Activated CD4-positive, alpha-beta T cell treated with anti-CD3 and anti-CD28 coated beads, Interleukin-2, amount 50 U/mL, for 1 hour (primary cell): ENCODE measurements at places on chromosomes 11 and 22.

DNA sequence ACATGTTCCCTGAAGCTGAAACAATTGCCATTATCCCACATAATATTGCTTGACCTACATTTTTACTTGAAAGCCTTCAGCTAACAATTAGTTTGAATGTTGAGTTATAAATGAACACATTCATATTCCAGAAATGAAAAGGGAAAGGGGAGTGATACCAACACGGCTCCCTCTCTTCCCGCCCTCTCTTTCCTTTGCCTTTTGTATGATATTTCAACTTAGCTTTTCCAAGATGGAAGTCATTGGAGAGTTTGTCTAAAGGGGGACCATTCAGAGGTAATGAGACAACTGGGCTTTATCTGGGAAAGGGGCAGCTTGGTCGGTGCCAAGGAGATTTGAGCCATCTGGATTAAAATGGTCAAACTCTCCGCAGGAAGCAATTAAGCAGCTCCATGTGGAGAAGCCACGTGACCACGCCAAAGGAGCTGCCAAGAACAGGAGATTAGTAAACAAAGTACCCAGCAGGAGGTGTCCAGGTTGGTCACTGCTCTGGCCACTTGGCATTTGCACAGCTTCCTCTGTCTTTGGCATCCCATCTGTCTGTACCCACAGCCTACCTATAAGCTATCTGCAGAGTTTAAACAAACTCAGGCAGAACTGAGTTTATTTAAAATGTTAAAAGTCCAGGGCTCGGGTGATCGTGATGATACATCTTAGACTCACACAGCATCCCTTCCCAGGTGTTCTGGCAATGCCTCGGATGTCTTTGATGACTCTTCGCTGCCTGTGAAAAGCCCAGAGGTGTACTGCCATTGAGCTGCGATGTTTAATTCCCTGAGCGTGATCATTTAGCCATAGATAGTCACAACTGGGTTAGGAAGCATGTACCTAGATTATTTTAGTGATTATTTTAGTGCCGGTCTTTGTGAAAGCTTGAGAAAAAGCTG, 735.9 kb downstream of the NTM start:
- DNase-seq, result no peak

GRCh38 chr22:50694766-50695420, 22.3 kb downstream of the SHANK3 start:
- DNase-seq, result no peak

DNA sequence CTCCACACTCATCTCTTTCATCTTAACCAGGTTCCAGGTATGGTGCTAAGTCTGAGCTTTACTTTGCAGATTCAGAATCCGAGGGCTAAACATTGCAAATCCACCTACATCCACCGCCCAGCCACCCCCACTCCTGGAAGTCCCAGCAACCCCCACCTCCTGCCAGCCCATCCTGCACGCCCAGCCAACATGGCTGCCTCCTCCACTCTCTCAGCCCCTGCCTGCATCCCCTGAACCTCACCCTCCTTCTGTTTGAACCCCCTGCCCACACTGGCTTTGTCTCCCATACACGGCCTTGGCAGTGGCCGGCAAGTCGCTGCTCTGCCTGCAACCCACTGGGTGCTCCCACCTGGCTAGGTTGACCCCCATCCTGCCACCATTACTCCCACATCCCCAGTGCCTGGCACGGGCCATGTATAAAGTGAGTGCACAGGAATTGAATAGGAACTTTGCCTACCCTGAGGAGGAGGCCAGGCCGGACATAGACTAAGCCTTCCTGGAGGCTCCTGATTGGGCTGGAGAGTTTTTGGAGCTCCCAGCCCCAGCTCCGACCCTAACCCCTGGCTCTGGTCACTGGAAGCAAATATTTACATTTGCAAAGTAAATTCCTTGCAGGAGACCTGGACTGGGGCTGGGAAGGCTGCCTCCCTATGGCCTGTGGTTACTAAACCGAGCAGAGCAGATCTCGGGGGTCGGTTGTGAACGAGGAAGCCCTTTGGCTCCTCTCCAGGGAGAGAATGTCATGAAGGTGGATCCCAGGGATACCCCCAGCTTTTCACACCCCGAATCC, 14.4 kb downstream of the EMID1 start:
- DNase-seq, result no peak

DNA sequence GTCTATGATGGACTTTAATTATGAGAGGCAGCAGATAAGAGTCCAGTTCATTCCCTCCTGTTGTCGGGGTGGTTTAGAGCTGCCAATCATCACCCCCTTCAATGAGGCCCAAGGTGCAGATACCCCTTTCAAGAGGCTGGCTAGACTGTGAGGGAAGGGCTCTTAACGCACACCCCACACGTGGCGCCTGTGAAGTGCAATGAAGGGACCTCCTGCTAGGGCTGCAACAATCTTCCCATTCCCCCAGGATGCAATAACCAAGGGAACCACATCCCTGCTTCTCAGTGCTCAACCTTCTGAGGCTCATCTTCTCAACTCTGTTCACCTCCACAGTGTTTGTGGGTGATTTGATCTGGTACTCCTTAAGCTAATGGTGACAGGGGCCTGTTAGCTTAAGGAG, 19.0 kb downstream of the TENM4 start:
- no peak for DNase-seq

DNA sequence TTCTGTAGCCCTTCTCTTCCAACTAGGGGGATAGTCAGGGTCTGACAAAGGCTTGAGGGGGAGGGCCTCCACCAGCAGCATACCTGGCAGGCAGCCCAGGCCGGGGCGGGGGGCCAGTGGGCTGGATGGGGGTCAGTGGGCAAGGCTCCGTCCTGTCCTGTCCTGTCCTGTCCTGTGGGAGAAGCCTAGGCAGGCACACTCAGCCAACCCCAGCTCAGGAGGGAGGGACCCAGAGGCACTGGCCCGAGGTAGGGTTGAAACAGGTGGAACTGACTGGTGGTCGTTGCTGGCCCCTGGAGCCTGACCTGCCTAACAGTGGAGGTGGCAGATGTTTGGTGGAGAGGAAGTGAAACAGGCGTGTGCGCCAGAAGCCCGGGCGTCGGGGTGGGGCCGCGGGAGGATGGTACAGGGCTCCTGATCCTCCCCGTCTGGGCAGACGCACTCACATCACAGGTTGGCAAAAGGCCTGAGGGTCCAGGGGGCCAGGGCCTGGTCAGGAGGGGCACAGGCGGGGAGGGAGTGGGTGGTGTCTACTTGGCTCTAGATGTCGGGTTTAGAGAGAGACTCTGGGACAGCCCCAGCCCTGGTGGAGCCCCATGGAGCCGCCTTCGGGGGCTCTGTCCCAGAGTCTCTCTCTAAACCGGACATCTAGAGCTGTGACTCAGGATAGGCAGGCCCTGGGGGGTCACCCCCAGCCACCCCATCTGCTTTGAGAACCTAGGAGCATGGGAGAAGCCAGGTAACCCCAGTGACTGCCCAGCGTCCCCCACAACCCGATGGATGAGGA, 32.5 kb upstream of the GRAMD4 start:
- DNase-seq, result peak; percentile 16

DNA sequence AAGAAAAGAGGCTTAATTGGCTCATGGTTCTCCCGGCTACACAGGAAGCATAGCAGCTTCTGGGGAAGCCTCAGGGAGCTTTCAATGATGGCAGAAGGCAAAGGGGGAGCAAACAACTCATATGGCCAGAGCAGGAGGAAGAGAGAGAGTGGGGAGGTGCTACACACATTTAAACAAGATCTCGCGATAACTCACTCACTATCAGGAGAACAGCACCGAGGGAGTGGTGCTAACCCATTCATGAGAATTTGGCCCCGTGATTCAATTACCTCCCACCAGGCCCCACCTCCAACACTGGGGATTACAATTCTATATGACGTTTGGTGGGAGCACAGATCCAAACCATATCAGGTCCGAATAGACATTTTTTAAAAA, 41.7 kb upstream of the APLNR start:
- no peak for DNase-seq

DNA sequence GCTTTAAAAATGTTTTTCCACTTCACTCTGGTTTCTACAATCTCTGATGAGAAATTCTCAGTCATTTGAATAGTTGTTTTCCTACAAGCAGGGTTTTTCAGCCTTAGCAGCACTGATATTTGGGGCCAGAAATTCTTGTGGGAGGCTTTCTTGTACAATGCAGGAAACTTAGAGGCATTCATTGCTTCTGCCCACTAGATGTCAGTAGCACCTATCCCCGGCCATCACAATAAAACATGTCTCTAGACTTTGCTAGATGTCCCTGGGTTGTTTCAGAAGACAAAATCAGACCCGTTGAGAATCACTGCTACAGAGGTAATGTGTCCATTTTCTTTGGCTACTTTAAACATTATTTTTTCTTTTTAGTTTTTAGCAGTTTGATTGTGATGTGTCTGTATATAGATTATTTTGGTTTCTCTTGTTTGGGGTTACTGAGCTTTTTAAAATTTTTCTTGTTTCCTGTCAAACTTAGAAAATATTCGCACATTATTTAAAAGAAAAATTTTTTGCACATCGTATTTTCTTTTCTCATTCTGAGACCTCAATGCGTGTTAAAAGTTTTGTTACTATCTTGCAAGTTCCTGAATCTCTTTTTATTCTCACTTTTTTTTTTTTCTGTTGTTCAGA, 60.8 kb upstream of the CCDC179 start:
- DNase-seq, result no peak

DNA sequence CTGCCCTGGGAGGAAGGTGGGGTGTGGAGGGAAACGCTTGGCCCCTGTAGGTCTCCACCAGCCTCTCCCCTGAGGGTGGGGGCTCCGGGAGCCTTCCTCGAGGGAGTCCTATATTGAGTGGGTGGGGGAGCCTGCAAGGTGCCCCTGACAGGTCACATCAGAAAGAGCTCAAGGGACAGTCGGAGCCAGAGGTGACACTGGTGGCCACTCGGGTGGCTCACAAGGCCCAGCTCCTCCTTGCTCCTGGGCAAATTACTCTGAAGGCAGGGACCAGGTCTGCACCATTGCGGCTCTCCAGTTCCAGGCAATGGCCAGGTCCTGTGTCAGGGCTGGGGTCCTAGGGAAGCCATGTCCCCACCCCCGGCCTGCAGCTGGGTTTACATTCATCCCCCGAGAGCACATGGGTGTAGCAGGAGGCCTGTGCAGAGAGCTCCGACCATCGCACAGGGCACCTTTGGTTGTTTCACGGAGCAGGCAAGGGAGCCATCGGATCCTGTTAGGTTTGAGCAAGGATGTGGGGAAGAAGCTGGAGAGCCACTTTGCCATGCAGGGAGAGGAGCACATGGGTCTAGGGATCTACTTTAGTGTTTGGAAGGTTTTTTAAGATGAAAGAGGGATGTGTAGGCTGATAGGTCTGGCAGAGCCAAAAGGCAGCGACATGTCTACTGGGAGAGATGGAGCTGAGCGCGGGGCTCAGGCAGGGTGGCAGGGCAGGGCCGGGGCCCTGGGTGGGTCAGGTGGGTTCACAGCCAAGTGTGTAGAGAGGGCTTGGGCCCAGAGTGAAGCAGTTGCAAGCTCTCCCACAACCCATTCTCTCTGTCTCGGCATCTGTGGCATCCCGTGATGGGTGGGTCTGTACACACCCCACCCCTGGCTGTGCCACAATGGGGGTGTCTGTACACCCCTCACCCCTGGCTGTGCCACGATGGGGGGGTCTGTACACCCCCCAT, 14.8 kb downstream of the CCND1 start:
- DNase-seq, result no peak

DNA sequence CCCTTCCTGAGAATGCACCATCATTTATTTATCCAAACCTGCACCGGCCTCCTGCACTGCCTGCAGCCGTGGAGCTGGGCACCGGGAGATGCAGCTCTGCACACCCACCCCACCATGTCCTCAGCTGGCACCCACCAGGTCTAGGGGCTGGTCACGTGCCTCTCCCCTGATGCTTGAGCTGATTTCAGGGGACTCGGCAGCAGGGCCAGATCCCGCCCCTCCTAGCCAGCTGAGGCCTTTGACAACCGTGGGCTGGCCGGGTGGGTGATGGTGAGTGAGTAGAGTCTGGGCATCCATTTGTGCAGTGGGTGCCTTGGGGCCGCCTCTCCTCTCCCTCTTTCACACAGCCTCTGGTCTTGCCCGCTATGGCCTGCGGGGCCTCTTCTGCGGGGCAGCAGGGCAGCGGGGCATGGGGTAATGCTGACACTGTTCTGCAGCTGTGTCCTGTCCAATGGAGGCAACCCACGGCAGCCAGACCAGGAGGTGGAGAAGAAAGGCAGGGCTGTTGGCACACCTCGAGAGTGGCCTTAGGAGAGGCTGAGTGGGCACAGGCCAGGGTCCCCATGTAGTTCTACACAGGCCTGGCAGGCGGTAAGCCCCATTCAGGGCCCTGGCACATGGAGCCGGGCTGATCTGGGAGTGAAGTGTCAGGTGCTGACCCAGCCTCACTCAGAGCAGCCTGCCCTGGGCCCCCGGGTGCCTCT, 38.5 kb upstream of the PRODH start:
- DNase-seq, result no peak

GRCh38 chr11:3939211-3939610, 83.7 kb downstream of the STIM1 start:
- DNase-seq, result no peak

DNA sequence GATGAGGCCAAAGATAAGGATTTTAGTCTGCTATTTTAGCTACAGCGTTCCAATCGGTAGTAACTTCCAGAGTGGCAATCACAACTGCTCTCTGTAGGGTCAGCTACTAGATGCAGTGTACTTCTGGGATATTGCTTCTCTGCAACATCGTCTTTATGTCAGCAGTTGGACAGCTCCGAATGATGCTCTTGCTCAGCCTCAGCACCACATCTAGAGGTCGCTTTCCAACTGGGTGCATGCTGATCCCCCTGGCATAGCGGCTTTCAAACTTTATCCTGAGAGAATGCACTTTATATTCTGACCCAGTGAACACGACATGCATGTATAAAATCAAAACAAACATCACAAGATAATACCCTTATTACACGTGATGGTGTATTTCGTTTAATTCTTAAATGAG, 219.6 kb downstream of the C11orf87 start:
- DNase-seq, result no peak

- no peak for DNase-seq
Measured at GRCh38 chr11:72838691-72839305, 24.6 kb downstream of the ATG16L2 start.

- no peak for DNase-seq
Measured at GRCh38 chr11:127050186-127050585, 49.6 kb upstream of the KIRREL3 start.
